Non-pigmented ciliary epithelial cell (primary cell): ENCODE measurements at places on chromosomes 16 and 17.

DNA sequence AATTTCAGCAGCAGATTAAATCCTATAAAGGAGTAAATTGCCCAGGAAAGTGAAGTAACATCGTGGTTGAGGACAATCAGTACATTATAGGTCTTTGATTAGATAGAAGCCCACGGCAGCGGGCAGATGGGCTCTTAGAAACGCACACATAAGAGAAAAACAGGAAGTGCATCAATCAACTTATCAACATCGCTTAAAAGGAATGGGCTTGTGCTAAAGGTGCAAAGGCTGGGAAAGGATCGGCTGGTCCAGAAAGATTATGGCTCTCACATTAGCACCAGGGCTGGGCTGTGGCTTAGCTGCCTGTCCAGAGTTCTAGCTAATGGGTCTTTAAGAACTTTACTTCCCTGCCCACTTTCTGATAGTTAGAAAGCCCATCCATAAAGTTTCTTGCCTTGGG is 292.0 kb upstream of the TNRC6C start:
- no peak for DNase-seq

- no peak for DNase-seq
Observed at GRCh38 chr16:88814144-88814502, 2.4 kb upstream of the APRT start.

DNA sequence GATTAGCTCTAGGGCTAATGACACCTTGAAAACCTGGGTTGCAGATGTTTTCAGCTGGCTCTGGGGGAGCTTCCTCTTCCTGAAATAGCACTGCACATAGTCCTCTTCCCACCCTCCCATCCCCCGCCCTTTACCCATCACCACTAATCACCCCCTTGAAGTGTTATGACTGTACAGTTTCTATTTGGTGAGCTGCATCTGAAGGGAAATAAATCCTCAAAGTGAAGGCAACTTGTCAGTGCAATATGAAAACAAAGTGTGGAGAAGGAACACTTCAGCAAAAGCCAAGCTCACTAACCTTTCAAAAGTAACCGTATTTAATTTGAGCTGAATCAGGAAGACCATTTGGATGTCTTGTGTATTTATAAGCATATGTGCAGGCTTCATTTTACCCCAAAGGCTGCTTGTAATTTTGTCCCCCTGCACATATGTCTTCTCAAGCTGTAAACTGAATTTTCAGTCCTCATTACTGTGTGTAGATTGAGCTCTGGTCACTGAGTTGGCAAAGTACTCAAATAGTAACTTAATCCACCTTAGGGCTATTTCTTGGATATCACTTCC is 44.1 kb upstream of the CA10 start:
- no peak for DNase-seq

DNA sequence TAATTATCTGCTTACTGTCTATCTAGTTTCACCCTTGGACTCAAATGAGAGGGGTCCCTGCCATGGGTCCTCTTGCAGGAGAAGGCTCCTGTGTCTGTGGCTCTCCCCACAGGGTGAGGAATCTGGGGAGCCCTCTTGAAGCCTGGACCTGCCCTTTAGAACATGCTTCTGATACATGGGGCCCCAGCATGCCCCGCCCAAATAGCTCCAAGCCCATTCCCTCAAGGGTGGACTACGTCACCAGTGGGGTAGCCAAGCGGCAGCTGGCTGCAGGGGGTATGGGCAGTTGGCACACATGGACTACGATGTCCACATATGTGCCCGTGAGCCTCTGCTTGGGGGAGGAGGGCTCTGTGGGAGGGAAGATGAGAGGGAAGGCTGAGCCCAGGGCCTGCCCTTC is 39.3 kb downstream of the ARHGAP27 start:
- no peak for DNase-seq

DNA sequence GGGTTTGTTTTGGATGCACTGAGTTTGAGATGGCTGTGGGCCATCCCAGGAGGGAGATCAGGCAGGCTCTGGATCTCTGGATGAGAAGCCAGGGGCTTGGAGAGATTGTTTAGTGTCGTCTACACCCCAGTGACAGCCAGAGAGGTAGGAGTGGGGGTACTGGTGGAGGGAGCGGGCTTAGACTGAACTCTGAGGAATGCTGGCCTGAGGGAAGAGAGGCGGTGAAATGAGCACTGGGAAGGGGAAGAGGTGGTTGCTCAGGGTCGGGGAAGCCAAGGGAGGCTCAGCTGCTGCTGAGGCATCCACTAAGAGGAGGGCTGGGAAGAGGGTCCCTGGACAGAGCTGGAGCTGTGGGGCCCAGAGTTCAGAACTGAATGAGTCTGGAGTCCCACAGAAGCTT is 23.6 kb downstream of the CACNA1G start:
- no peak for DNase-seq

DNA sequence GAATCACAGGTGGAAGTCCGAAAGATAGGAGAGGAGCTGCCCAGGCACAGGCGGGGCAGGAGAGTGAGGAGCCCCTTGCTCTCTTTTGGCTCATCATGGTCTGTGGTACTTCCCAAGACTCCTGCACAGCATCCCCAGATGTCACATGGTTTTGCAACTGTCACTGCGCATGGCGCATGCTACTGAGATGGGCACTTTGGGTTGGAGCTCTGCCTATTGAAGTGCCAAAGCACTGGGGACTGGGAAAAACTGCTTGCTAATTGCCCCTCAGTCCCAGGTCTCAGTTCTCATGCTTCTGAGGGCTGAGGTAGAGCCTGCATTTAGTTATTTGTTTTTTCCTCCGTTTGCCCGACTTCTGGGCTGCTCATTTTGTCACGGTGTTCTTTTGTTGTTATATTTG is 156.8 kb upstream of the CDH13 start:
- DNase-seq, result no peak

DNA sequence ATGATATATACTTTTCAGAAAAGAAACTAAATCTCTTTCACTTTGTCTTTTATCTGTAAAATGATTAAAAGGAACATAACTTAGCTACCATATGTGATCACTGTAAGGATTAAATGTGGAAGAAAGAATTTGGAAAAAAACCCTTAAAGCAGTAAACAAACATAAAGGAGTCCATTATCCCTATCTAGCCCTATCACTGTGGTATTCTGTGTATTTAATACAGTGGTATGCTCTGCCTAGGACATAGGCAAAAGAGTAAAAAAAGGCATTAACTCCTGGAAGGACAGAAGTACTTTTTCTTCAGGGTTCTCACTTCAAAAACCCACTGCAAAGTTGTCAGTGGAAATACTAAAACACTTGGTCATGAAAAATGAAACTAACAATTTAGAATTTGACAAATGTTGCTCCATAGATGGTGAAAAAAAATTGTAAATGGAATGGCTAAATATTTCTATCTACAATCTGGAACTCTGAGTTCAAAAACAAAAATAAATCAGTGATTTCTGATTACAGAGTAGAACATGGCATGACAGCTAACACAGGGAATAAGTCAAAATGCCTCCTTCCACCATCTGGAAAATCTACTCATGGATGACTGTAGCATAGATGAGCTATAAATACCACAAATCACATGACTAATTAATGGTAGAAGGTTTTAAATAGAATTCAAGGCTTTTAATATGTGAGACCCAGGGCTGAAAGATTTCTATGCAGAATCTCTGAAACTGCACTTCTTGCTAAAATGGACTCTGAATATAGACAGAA is 140.1 kb downstream of the ITFG1 start:
- DNase-seq, result no peak

DNA sequence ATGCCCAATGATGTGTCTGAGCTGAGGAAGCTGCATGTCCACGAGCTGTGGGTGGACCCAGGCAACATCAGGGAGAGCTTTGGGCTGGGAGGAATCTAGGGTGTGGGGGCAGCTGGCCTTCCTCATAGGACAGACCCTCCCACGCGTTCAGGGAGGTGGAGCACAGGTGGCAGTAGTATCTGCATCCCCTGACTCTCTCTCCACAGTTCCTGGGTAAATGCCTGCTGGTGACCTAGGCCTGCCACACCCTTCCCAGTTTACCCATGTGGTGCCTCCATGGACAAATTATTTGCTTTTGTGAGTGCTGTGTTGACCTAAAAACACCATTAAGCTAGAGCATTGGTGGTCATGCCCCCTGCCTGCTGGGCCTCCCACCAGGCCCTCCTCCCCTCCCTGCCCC is 3.2 kb downstream of the HBM start:
- no peak for DNase-seq

DNA sequence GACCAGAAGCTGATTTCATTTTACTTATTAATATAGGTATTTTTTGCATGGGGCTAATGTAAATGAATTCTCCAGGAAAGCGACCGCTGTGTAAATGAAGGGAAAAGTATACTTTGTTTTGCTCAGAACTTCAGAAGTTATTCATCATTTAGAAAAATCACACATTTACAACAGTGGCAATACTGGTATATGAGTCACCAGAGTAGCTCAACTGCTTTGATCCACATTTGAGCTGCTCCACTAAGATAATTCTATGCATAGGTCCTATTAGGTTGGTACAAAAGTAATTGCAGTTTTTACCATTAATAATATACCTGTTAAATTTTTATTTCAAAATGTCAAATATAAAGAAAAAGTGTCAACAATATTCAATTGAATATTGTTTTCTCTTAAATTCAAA is 22.9 kb upstream of the DYNLRB2 start:
- no peak for DNase-seq
